Stimulated activated CD4-positive, alpha-beta T cell treated with anti-CD3 and anti-CD28 coated beads, Interleukin-1b, Interleukin-23, amount 100 ng/mL, for 1 hour (primary cell): ENCODE measurements at places on chromosomes 2 and 18.

- no peak for DNase-seq
These were observed 178.4 kb downstream of the LNPK start for GRCh38 chr2:175823707-175824073.

DNA sequence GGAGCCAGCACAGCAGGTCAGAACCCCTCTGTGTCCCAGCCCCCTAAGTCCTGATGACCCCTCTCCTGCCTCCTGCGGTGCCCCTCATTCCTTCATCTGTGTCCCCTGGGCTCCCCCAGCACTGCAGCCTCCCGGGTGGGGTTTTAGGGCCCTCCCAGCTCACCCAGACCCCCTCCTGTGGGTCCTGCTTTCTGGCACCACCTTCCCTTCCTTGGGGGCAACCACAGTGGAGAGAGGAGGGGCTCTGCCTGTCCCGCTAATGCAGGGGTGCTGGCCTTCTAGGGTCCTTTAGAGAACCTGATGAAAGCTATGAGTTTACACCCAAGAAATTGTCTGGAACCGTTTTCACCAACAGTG is 42.7 kb upstream of the ALPP start:
- no peak for DNase-seq

DNA sequence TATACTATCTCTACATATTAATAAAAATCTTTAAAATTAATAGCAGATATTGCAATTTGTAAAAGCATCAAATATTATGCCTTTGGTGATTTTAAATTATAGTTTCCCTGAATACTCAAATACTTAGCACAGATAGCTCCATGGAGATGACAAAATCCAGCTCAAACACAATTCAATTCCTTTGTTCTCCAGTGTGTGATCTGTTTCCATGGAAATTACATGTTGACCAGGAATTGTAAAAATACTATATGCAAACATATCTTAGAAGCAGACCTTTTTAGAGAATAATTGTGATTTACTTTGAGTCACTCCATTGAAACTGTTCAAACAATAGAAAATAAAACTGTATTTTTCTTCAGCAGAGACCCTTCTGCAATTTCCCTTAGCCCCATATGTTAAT is 68.3 kb downstream of the FAM161A start:
- DNase-seq = no peak

DNA sequence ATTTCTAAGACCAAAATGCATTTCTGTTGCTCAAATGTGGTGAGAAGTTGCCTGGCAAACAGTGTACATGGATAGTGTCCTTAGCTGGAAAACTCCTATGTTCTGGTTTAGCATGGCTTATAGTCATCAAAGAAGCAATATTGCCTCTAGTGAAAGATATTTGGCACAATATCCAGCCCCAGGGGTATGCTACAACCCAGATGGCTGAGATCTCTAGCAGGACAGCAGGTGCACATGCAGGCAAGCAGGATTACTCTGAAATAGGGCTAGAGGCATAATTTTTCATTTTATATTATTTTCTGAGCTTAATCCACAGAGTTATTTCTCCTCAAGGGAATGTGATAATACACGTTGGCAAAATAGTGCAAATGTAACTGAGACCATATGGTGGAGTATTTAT is 34.0 kb downstream of the CCDC195 start:
- DNase-seq = no peak

- DNase-seq = no peak
These were observed 141.1 kb downstream of the DCC start for GRCh38 chr18:52481116-52481515.

DNA sequence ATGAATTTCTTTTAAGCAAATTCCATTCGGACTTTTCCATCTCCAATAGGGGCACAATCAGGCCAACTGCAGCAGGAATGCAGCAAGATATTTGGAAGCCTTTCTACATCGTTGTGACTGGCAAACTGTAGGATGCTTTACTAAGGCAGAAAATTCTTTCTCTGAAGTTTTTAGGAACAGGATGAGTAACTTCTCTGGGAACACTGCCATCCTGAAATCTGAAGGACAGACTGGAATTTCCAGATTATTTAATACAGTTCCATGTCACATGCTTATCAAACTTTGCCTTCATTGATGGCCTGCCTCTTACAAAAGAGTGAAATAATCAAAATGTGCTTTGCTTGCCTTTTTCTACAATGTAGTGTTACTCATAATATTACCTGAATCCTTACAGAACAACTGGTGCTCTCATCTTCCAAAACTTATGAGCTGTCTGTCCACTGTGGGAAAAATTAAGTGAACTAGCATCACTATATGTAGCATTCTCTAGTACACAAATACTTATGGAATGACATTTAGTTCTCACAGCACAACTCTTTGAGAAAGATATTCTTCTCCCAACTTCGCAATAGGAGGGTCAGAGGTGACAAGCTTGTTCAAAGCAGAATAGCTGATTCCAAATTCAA is 32.0 kb upstream of the MAP2 start:
- DNase-seq = no peak

DNA sequence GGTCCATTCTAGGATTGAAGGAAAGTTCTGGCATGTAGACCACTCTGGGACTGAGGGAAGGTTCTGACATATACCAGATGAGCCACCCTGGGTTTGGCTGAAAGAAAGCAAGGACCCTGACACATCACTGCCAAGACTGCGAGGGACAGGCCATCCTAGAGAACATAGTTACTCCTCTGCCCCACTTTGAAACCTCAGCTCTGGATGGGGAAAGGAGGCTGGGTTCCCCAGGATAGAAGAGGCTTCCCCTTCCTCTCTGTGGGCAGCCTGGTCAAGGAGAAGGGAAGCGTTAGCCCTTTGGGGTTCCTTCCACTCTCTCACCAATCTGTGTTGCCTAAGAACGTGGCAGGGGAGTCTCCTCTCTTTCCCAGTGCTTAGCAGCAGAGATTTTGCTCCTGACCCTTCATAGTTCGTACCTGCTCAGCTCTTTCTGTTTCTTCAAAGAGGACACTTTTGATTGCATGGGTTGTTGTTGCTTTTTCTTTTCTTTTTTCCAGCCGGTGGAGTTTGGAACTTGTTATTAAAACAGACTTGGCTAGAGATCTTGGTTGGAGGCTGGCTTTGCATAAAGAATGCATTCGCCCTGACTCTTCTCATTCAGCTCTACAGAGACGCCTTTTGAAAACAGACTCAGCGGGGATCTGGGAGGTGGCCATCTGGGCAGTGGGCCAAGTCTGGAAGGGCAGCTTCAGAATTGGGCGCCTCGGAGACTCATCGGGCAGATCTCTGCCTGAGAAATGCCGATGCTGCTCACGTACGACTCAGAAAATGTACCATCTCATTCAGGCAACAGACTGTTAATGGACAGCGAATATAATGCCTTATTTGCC is 166.1 kb downstream of the CLIP4 start:
- no peak for DNase-seq

- no peak for DNase-seq
These were observed 83.4 kb upstream of the ZEB2 start for GRCh38 chr2:144603334-144603733.
